ENCODE measurements at places on chromosomes 4 and X.

- no peak for DNase-seq
Measured at GRCh38 chr4:186861317-186861716, 137.7 kb upstream of the FAT1 start.

DNA sequence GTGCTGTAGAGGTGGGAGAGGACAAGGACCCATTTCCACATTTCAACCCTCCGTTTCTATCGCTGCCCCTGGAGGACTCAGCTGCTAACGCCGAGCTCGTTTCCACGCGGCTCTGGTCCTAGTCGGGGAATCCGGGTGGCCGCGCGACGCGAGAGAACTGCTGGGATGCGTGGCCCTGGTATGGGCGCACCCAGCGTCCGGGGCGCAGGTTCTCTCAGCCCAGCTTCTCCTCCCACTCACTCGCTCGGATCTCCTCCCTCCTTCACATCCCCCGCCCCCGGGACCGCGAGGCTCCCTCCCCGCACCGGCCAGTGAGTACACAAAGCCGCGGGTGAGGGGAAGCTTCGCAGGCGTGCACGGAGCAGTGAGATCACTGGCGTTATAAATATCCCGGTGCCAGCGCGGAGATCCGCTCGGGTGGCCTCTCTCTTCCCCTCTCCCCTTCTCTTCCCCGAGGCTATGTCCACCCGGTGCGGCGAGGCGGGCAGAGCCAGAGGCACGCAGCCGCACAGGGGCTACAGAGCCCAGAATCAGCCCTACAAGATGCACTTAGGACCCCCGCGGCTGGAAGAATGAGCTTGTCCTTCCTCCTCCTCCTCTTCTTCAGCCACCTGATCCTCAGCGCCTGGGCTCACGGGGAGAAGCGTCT is at the start of gene FGF5:
Gene FGF5 (plus strand): TSS at position 412 of the 649 bp plus-strand sequence. CDS start 161 bp downstream, at position 573.
- DNase-seq: peak; percentile 33

DNA sequence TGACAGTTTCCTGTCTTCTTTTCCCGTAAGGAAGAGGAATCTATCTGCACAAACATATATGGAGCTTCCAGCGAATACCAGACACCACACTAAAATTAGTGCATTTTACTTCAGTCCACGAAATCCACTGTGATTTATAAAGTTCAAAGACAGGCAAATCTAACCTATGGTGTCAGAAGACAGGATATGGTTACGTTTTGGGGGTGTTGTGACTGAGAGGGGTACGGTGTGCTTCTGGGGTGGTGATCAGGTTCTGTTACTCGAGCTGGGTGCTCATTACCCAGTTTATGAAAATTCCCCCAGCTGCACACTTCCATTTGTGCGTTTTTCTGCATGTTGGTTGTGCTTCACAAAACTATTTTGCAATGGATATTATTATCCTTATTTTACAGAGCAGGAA is 10.3 kb downstream of the VGLL1 start:
- DNase-seq: no peak

GRCh38 chr4:15402974-15403373 is 24.9 kb upstream of the C1QTNF7 start:
- no peak for DNase-seq

DNA sequence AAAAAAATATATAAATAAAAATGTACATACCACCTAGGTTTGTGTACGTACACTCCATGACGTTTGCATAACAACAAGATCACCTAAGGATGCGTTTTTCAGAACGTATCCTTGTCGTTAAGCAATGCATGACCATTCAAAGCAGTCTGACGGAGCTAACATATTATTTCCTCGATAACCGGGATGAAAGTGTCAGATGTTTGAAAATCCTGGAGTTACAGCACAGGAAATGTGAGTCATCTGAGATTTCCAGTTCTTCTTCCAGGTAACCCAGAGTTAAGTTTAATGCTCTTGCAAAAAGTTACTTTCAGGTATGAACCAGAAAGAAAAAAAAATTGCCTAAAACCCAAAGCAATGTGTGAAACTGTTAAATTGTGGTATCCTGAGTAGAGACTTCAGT is 107.9 kb downstream of the LDB2 start:
- DNase-seq: no peak

DNA sequence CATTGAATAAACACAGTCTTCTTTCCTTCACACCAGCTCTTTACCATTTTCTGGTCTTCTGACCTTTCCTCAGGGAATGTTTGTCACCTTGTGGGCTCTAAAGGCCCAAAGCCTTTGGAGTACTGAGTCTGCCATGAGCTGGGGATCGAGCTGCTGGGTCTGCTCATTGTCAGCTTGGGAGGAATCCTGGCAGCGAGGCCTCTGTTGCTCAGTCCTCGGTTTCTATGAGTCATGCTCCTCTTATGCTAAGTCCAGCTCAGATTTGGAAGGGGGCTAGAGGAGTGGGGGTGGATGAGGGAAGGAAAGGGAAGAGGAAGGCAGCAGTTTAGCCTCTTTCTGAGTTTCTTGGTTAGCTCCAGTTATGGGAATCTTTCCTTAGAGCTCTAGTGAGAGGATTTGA is 31.1 kb downstream of the NHSL2 start:
- DNase-seq: no peak
